ENCODE measurements at places on chromosomes 12 and 14. TPM values are rescaled to one million over a fixed set of nuclear protein-coding genes. Genes with fewer than 3 reads are reported as not detected.

The ATL1 gene
- total RNA-seq: 11.9 TPM

GRCh38 chr14:68949601-68949965, 29.5 kb downstream of the ACTN1 start:
- H3K4me3 ChIP-seq: no peak overlapping the region
- H3K27ac ChIP-seq: peak overlapping the region; percentile 39
- no peaks in the 10 kb centered on the region for H3K36me3 ChIP-seq
- peaks cover 46% of the 10 kb centered on the region for H3K4me1 ChIP-seq
- no peak for DNase-seq

- no peak overlapping the region for H3K27ac ChIP-seq
- H3K36me3 ChIP-seq: no peaks in the 10 kb centered on the region
- H3K4me1 ChIP-seq: no peaks in the 10 kb centered on the region
- no peaks in the 10 kb centered on the region for H3K27me3 ChIP-seq
Measured at GRCh38 chr14:93857500-93858283, 69.4 kb upstream of the PRIMA1 start.

DNA sequence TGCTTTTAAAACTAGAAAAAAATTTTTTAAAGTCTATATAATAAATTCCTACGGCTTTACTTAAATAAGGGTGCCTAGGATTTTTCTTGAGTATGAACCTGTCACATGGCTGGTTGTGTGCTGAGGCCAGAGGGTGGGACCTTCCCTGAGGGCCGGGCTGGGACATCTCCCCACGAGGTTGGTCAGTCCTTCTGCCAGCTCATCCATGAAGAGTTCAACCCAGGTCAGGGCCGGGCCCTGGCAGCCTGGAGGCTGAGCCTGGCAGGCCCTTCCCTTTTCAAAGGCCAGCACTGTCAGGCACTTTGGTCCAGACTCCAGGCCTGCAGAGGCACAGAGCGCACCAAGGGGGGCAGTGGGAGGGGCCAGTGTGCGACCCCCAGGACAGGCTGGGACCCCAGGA, 31.7 kb downstream of the TNFAIP2 start:
- DNase-seq: peak; percentile 44
- no peaks in the 10 kb centered on the region for H3K36me3 ChIP-seq
- H3K4me1 ChIP-seq: no peaks in the 10 kb centered on the region
- H3K27me3 ChIP-seq: no peaks in the 10 kb centered on the region

DNA sequence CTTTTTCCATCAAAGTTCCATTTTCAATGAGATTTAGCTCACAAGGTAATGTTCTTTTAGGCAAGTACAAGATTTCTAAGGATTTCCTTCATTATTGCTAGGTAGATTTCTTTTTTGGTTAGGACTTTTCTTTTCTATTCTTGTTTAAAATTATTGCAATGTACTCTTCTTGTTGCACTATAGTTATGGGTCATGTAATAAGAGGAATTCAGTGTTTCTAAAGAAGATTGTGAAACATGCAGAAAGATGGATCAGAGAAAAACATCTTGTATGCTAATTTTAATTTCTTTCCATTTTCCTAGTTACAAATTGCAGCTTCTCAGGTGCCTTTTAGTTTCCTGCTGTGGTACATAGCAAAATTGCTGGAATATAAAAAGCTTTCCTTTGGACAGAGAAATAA, 56.1 kb downstream of the BTG1 start:
- H3K4me3 ChIP-seq: no peak overlapping the region
- H3K4me1 ChIP-seq: no peaks in the 10 kb centered on the region
- no peak overlapping the region for H3K27ac ChIP-seq
- no peaks in the 10 kb centered on the region for H3K27me3 ChIP-seq

GRCh38 chr12:113274848-113275247, 53.6 kb downstream of the TPCN1 start:
- H3K27ac ChIP-seq: no peak overlapping the region
- H3K4me1 ChIP-seq: no peaks in the 10 kb centered on the region
- no peaks in the 10 kb centered on the region for H3K27me3 ChIP-seq
- H3K36me3 ChIP-seq: no peaks in the 10 kb centered on the region
- DNase-seq: no peak

The RNASE7 gene
- total RNA-seq: 0.16 TPM

The MSRB3 gene
- total RNA-seq: 3.5 TPM

- H3K27ac ChIP-seq: no peak overlapping the region
- H3K4me3 ChIP-seq: no peak overlapping the region
- H3K36me3 ChIP-seq: no peaks in the 10 kb centered on the region
- no peak for DNase-seq
- no peaks in the 10 kb centered on the region for H3K27me3 ChIP-seq
Measured at GRCh38 chr12:2156333-2156732, 103.5 kb downstream of the CACNA1C start.

DNA sequence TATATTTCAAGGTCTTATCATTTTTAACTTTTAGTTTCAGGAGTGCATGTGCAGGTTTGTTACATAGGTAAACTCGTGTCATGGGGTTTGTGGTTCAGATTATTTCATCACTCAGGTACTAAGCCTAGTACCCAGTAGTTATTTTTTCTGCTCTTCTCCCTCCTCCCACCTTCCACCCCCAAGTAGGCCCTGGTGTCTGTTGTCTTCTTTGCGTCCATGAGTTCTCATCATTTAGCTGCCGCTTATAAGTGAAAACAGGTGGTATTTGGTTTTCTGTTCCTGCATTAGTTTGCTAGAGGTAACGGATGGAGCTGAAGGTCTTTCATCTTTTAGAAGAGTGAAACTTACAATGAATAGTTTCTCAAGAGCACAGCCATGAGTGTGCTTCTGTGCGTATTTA, 24.4 kb downstream of the PIWIL1 start:
- no peak overlapping the region for H3K27ac ChIP-seq
- no peaks in the 10 kb centered on the region for H3K36me3 ChIP-seq
- H3K4me3 ChIP-seq: no peak overlapping the region
- H3K4me1 ChIP-seq: no peaks in the 10 kb centered on the region

The HOXC4 gene
- not detected for total RNA-seq

DNA sequence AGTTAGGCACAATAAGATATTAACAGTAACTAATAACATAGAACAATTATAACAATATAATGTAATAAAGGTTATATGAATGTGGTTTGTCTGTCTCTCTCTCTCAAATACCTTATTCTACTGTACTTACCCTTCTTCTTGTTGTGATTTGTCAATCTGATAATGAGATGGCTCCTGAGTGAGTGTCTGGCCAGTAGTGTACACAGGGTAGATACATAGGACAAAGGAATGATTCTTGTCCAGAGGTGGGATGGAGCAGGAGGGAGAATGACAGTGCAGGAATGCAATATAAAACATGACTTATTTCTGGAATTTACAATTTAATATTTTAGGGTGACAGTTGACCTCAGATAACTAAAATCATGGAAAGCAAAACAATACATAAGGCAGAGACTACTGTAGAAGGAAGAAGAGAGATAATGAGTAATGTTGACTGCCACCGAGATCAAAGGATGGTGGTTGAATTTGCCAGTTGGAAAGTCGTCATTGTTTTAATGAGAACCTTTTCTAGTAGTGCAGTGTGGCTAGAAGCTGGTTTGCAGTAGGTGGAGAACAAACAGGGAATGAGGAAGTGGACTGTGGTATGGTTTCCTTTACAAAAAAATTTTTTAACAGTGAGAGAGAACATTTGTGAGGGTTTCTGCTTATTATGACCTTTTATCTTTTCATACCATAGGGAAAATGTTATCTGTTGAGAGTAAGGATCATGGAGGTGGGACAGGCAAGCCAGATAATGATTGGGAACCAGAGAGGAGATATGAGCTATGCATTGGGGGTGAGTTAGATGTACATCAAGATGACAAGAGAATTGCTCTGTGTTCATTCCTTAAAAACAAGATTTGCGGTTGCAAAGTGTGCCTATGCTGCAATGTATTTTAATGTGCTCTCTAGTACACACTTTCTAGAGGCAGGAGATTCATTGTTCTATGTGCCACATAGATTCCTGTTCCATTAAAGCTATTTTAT, 458.3 kb downstream of the BTG1 start:
- H3K36me3 ChIP-seq: no peaks in the 10 kb centered on the region
- H3K4me3 ChIP-seq: no peak overlapping the region
- H3K27ac ChIP-seq: no peak overlapping the region
- no peaks in the 10 kb centered on the region for H3K4me1 ChIP-seq

DNA sequence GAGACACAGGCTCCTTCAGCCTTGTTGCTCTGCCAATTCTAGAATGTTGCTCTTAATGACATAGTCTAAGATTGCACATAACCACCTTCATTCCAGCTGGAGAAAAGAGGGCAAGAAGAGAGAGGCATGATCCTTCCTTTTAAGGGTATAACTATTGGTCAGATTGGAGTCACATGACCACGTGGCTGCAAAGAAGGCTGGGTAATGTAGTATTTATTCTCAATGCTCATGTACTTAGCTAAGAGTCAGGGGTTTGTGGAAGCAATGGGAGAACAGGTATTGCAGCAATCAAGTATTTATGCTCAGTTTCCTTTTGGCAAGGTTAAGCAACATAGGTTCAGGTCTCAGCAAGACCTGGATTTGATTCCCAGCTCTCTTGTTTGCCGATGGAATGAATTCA, 298.8 kb upstream of the TBX3 start:
- H3K27ac ChIP-seq: no peak overlapping the region
- H3K36me3 ChIP-seq: no peaks in the 10 kb centered on the region
- no peak overlapping the region for H3K4me3 ChIP-seq

- H3K27me3 ChIP-seq: no peaks in the 10 kb centered on the region
- H3K4me3 ChIP-seq: no peak overlapping the region
- no peak for DNase-seq
Measured at GRCh38 chr12:99381992-99382391, 265.6 kb upstream of the GARIN6 start.

- no peaks in the 10 kb centered on the region for H3K36me3 ChIP-seq
- H3K4me3 ChIP-seq: no peak overlapping the region
- no peaks in the 10 kb centered on the region for H3K27me3 ChIP-seq
- DNase-seq: peak; percentile 21
Measured at GRCh38 chr12:68559984-68560850, 50.5 kb upstream of the RAP1B start.

The NANOG gene
- total RNA-seq: not detected

GRCh38 chr12:105980085-105980484, 158.7 kb downstream of the NUAK1 start:
- no peak overlapping the region for H3K4me3 ChIP-seq
- no peaks in the 10 kb centered on the region for H3K27me3 ChIP-seq
- H3K36me3 ChIP-seq: no peaks in the 10 kb centered on the region
- DNase-seq: no peak
- H3K27ac ChIP-seq: no peak overlapping the region
- no peaks in the 10 kb centered on the region for H3K4me1 ChIP-seq

The RHNO1 gene
- total RNA-seq: 18.3 TPM

The PRIMA1 gene
- total RNA-seq: 4.4 TPM

The ZDHHC22 gene
- 0.42 TPM for total RNA-seq

DNA sequence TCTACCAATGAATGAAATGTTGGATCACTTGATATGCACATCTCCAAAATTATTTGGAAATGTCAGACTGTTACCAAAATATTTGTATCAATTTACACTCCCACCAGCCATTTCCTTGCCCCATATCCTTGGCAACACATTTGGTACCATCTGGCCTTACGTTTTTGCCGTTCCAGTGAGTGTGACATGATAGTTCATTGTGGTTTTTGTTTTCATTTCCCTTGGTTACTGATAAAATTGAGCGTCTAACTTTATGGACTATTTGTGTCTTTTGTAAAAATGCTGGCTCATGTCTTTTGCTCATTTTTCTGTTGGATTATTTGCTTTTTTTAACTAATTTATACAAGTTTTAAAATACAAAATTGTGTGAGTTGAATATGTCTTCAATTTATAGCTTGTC, 11.0 kb downstream of the KLHDC1 start:
- DNase-seq: no peak
- no peak overlapping the region for H3K27ac ChIP-seq
- no peaks in the 10 kb centered on the region for H3K4me1 ChIP-seq
- H3K36me3 ChIP-seq: no peaks in the 10 kb centered on the region
- no peaks in the 10 kb centered on the region for H3K27me3 ChIP-seq

GRCh38 chr14:103408491-103409155, 23.4 kb downstream of the MARK3 start:
- H3K4me3 ChIP-seq: no peak overlapping the region
- H3K27ac ChIP-seq: no peak overlapping the region
- H3K4me1 ChIP-seq: no peaks in the 10 kb centered on the region
- H3K36me3 ChIP-seq: no peaks in the 10 kb centered on the region

The SLCO1B1 gene
- not detected for total RNA-seq

GRCh38 chr12:75558287-75558686, 46.9 kb upstream of the KRR1 start:
- H3K4me1 ChIP-seq: no peaks in the 10 kb centered on the region
- H3K27ac ChIP-seq: no peak overlapping the region
- no peaks in the 10 kb centered on the region for H3K27me3 ChIP-seq
- DNase-seq: no peak
- H3K36me3 ChIP-seq: no peaks in the 10 kb centered on the region

The SSTR1 gene
- 8.8 TPM for total RNA-seq

The ATG14 gene
- 5.4 TPM for total RNA-seq

The BMAL2 gene
- total RNA-seq: 14.9 TPM

- no peak overlapping the region for H3K4me3 ChIP-seq
- no peak for DNase-seq
- no peaks in the 10 kb centered on the region for H3K36me3 ChIP-seq
Measured at GRCh38 chr12:13052421-13052820, 8.2 kb downstream of the FAM234B start.
